ENCODE measurements at places on chromosomes 5 and 9.

DNA sequence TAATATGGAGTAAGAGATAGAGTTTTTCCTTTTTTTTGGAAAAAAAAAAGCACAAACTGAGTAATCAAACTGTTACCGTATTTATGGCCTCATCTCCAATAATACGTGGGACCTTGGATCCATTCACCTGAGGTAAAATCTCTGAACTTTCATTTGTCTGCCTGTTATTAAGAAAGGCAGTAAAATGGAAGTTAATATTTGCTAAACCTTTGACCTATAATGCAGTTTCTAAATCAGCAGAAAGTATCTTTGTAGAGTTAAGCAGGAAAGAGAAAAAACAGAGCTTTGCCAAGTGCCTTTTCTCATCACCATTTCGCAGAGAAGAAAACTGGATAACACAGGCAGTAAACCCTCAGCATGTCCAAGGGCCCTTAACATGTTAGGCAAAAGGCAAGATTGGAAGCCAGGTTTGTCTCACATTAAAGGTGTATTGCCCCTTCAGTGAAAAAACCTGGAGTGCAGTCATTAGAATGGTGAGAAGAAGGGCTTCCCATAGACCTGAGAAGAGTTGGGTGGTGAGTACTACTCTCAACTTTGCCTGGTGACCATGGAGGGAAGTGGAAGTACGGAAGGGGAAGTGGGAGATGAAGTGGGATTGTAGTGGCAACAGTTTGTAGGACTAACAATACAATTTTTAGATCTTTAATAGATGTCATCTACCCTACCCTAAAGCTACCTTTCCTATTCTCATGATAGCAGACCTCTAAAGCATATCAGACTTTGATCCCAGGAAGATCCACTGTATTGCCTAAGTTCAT lies 65.4 kb upstream of the GRAMD2B start:
- DNase-seq, result no peak

DNA sequence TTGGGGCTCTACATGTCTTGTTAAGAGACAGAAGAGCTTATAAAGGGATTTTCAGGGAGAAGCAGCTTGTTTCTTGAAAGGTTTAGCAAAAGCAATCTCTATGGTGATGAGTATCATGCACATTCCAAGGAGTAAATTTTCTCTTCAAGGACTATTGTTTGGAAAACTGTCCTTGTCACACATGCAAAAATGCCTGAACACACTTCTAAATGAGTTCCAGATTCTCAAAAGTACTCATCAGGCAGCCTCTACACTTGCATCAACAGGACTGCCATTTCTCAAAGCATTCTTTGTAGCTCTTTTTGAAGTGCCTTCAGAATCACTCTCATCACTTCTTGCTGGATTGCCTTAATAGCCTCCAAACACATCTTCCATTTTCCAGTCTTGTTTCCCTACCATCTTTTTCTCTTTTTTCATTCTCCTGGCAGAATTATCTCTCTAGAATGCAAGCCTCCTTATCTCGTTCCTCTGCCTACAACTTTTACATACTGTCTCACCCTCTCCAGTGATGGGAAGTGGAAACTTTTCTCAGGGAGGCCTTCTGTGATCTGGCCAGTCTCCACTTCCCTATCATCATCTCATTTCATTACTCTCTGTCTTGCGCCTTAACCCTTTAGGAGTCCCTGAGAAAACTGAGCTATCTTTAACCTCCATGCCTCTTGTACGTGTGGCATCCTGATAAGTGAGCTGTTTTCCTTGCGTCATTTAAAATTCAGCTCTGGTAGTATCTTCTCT lies 631.5 kb upstream of the TLE4 start:
- DNase-seq, result no peak

GRCh38 chr5:171299851-171300250 lies 9.2 kb upstream of the TLX3 start:
- no peak for DNase-seq

DNA sequence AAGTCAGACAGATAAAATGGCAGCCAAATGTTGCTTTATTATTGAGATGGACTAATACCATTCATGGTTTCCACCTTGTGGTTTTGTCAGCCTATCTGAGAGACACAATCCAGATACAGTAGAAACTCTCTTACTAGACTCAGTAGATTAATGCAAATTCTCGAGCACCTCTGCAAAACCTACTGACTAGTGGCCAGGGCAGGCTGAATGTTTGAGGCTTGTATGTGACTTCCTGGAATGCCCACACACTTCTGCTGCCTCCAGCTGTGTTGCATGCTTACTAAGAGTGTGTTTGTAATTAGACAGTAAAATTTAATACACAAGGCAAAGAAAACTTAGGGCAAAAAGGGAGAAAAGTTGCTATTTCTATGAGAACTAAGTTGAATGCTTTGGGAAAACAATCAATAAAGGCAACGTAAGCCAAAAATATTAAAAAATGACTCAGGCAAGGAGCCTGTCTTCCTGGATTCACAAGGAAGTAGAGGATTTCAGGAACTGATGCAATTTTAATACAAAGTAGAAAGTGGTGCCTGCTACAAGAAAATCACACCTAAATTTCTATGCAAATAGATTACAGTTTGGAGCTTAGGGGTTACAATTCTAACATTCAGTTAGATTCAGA lies 30.2 kb upstream of the CCNG1 start:
- DNase-seq, result no peak

GRCh38 chr9:123684393-123685149 lies 245.4 kb downstream of the DENND1A start:
- no peak for DNase-seq

GRCh38 chr5:138610415-138610917 lies 35.3 kb upstream of the HSPA9 start:
- no peak for DNase-seq

DNA sequence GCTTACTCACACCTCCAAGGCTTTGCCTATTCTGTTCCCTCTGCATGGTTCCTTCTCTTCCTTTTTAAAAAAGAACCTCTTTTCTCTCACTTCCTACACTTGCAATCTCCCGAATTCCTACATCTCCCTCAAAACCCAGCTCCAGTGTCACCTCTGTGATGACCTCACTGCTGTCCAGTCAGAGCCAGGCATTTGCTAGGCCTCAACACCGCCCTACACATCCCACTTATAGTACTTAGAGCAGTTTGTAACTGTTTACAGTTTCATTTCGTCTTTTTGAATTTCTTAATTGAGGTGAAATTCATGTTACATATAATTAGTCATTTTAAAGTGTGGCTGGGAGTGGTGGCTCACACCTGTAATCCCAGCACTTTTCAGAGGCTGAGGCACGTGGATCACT lies 30.8 kb downstream of the CD14 start:
- no peak for DNase-seq

- DNase-seq, result no peak
These were observed 7.7 kb downstream of the CDX1 start for GRCh38 chr5:150174285-150174684.

- no peak for DNase-seq
These were observed 724 bp downstream of the PRRC2B start for GRCh38 chr9:131394464-131395156.

DNA sequence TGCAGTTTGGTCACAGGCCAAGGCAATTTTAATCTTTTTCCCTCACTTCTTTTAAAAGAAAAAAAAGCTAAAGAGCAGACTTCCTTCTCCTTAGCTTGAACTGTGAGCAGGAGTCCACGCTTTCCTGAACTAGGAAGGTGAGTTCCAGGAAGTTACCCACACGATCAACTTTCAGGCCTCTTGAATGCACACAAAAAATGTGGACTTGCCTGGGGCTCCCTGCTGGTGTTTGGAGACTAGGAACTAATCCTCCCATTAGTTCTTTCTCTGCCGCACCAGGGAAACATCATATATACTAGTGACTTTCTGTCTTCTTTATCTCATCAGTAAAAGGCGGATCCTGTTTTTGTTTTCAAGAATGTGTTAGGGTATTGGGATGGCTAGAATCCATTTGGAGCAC lies 240.0 kb downstream of the GOLPH3 start:
- no peak for DNase-seq

GRCh38 chr9:93369686-93370085 lies 81.8 kb upstream of the FAM120A start:
- DNase-seq, result no peak

DNA sequence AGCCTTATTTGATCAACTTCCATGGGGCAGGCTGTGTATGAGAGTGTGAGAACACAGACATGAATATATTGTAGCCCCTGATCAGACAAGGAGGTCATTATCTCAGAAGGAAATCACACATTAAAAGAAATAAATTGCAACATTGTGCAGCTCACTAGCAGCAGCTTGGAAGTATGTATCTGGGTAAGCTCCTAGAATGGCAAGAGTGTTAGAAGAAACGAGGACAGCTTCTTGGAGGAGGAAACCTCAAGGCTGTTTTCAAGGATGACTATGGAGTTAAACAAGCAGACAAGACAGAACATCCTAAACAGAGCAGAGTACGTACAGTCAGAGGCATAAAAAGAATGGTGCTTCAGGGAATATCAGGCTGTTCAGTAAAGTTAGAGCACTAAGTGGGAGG lies 511.0 kb downstream of the SLCO4C1 start:
- DNase-seq, result no peak

- no peak for DNase-seq
These were observed 835 bp upstream of the DND1 start for GRCh38 chr5:140674211-140674610.

GRCh38 chr9:98485706-98486105 lies 223.0 kb downstream of the GABBR2 start:
- DNase-seq, result no peak

DNA sequence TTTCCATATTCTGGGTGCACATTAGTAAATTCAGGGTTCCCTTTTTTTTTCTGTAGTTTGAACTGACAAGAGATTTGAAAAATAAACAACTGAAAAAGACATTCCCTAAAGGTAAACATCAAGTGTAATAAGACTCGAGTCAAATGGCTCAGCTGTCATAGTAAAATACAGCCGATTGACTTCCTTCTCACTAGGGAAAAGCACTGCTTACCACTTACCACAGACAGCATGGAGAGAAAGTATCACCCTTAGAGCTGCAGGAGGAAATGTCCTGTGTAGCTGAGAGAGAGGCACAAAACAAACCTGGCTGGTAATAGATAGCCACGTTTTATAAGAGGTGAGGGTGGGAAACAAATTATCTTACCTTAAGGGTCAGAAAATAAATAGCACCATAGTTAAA lies 12.1 kb upstream of the DMAC1 start:
- DNase-seq, result peak; percentile 35

GRCh38 chr9:72315510-72316311 lies 49.3 kb downstream of the ZFAND5 start:
- DNase-seq, result no peak

- no peak for DNase-seq
These were observed 245.4 kb downstream of the PCSK5 start for GRCh38 chr9:76135902-76136301.

GRCh38 chr9:110207071-110207641 lies 803 bp downstream of the C9orf152 start:
- DNase-seq, result peak; percentile 41

Data from NCI-H146 (cell line).